ENCODE measurements at places on chromosomes 3 and 15.

DNA sequence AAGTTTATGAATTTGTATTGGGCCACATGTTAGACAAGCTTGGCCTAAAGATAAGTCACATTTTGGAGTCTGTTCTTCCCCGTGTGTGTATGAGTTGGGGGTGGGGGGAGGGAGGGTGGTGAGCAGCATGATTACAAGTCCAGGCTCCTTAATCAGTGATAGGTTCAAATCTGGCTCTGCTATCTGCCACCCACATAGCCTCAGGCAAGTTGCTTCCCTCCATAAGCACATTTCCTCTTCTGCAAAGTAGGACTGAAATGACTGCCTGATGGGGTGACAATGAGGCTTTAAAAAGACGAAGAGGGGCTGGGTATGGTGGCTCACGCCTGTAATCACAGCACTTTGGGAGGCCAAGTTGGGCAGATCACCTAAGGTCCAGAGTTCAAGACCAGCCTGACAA, 1.1 kb upstream of the SPATA12 start:
- no peak for DNase-seq

DNA sequence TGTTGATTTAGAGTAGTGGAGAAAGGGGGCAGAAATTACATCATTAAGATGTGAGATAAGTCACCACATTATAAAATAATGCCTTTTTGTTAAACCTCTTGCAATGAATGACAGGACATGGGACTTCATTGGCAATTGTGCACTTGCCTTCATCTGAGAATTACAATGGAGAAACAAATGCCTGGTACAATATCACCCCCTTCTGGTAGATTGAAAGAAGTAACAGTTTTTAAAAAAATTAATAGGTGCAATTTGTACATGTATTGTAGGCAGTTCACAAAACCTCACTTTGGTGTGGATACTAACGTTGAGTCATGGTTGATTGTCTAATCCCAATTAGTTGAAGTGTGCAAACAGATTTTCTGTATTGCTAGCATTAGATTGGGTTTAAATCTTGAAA, 4.6 kb upstream of the P2RY14 start:
- DNase-seq: no peak

DNA sequence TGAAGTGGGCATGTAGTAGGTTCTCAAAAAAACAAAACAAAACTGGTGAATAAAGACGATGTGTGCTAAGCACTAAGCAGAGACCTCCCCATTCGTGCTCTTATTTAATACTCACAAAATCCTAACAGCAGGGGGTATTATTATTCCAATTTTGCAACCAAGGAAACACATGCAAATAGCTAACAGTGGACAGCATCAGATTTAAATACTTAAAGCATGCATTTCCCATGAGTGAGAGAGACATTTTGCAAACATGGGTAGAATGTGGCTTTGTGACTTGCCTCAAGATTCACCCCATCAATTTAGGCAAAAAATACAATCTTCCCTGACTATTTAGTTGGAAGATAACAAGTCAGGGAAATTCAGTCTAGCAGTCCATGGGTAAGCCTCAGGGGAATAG, 946.2 kb upstream of the CFAP20DC start:
- DNase-seq: no peak

- DNase-seq: no peak
Observed at GRCh38 chr3:71062037-71062932, 521.2 kb downstream of the FOXP1 start.

GRCh38 chr3:21372316-21372715, 378.7 kb downstream of the ZNF385D start:
- DNase-seq: no peak

- DNase-seq: no peak
Observed at GRCh38 chr15:85473455-85473854, 93.1 kb downstream of the AKAP13 start.

- DNase-seq: no peak
Observed at GRCh38 chr3:169809230-169809795, 3.4 kb upstream of the LRRIQ4 start.

DNA sequence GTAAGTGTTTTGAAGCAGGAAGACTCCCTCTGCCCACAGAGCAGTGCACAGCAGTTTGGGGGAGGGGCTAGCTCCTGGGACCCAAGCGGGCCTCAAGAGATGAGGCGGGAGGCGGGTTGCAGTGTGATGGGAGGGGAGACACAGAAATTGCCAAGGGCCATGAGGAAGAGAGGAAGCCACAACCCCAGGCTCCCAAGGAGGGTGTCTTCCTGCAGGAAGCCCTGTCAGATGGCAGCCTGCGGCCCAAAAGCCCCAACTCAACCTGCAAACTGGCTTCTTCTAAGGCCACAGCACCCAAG, 7.3 kb upstream of the ISLR2 start:
- DNase-seq: no peak

DNA sequence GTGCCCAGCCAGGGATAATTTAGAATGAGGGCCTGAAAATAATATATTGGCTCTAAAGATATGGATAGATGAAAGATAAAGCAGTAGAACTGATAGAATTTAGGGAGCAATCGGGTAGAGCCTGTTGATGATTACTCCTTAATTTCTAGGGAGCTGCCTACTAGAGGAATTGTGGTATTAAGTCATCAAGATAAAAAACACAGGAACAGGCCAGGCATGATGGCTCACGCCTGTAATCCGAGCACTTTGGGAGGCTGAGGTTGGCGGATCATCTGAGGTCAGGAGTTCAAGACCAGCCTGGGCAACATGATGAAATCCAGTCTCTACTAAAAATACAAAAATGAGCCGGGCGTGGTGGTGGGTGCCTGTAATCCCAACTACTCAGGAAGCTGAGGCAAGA, 130.4 kb downstream of the PCCB start:
- no peak for DNase-seq

GRCh38 chr15:83955806-83956265, 279.7 kb upstream of the GOLGA6L4 start:
- DNase-seq: no peak

- no peak for DNase-seq
Observed at GRCh38 chr3:162626172-162626571, 1129.6 kb downstream of the OTOL1 start.

- DNase-seq: no peak
Observed at GRCh38 chr3:185924375-185924774, 13.4 kb downstream of the TRA2B start.

DNA sequence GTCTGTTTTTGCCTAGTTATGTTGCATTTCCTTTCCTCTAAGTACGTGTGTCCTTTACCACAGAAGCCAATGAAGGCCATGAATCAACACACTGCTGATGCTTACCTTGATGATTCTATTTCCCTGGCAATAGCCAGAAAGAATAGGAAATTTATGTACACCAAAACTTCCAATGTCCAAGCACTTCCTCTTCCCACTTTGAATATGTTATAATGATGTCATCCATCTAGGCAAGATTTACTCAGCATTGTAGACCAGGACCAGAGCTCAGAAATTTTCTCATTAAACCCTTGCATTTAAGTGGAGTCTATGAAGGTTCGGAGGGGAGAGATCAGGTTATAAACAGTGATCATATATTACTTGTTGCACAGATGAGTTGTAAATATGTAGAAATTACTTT, 126.0 kb downstream of the THRB start:
- DNase-seq: no peak

GRCh38 chr3:54856271-54856670, 71.6 kb downstream of the LRTM1 start:
- DNase-seq: no peak

DNA sequence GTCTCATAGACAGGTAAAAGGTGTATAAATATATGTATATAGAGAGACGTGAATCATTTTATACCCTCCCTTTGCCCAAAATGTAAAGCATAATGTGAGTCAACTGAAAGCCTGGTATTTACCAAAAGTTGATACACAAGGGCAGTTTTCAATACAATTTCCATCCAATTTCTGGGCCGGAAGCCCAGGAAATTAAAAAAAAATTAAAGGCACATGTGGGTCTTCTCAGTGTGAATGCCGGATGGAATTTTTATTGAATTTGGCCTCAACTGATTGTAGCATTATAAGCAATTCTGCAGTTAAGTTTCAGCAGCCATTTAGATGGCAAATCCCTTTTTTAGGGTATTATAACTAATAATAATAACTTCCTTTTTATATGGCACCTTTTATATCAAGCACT, 3.3 kb upstream of the CNTN3 start:
- DNase-seq: no peak

- DNase-seq: no peak
Observed at GRCh38 chr15:101024073-101024695, 105.0 kb downstream of the LRRK1 start.

DNA sequence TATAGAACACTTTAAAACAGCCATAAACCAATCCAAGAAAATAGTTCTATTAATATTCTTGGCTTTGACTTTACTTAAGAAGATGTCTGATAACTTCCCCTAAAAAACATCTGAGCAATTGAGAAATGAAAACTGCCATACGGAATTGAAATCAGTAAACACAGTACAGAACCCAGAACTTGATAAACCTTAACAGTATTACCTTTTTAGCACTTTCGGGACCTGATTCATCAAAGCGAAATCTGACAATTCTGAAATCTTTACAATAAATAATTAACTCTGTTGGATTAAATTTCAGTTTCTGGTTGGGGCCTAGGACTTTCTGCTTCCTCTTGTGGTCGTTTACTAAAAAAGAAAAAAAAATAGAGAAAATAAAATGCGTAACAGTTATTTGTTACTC, 17.3 kb downstream of the MTMR10 start:
- no peak for DNase-seq

- DNase-seq: no peak
Observed at GRCh38 chr3:447671-448070, 251.1 kb downstream of the CHL1 start.

DNA sequence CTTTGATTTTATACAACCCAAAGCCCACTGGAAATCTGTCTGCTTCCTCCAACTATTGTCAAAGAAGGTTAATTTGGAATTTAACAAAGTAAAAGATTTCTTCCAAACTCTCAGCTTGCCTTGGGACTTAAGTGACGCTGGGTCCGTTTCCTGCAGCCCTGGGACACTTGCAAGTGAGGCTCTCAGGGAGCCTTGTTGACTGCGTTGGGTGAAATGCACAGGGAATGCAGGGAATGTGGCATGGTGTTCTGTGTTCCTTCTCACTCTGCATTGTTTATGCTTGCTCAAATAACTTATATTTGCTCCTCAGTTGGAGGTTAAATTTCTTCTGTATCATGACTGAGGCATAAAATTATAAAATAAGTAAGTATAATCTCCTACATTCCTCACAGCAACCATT, 60.9 kb upstream of the TJP1 start:
- no peak for DNase-seq

- no peak for DNase-seq
Observed at GRCh38 chr15:57782731-57783130, 76.2 kb downstream of the POLR2M start.

DNA sequence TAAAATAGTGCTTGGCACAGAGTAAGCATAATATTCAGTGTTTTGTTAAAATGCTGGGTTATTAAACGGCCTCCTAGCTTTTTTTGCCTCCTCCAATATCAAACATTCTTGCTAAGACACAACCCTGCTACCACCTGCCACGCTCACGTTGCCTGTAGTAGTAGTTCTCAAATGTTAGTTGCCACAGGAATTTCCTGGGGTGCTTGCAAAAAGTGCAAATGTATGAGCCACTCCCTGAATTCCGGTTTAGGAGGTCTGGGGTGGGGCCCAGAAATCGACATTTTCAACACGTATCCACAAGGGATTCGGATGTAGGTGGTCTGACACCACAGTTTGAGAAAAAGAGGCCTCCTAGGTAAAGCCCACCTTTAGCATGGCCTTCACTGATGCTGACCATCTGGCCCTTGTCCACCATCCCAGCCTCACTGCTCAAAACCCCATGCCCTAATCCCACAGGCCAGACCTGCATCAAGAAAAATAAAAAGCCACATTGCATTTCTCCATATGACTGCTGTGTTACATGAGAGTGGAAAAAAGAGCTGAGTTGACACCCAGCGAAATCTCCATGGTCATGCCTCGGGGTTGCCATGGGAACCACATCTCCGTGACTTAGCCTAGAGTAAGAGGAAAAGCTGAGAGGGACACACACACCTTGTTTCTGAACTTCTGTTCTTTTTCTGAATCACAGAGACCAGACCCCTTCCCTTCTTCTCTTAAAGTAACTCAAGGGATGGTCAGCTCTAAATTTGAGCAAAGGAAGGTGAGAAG, 116.4 kb upstream of the HES1 start:
- DNase-seq: no peak

DNA sequence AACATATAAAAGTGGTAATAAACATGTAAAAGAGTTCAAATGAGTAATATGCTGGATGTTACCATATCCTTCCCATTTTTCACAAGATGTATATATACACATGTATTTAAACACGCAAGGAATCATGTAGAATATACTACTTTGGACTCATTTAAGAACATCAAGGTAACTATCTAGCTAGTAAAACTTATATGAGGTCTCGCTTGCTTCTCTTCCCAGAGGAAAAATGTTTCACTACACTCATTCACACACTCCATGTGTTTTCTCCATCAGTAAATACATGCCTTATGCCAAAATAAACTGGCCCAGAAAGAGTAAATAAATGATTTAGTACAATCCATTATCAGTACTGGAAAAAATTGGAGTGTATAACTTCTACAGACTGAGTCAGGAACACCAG, 229.2 kb upstream of the MME start:
- no peak for DNase-seq

- DNase-seq: peak; percentile 51
Observed at GRCh38 chr15:70763120-70763949, at the start of gene UACA. UACA (minus strand) TSS chr15:70763558; CDS start chr15:70763407, 151 bp downstream.

DNA sequence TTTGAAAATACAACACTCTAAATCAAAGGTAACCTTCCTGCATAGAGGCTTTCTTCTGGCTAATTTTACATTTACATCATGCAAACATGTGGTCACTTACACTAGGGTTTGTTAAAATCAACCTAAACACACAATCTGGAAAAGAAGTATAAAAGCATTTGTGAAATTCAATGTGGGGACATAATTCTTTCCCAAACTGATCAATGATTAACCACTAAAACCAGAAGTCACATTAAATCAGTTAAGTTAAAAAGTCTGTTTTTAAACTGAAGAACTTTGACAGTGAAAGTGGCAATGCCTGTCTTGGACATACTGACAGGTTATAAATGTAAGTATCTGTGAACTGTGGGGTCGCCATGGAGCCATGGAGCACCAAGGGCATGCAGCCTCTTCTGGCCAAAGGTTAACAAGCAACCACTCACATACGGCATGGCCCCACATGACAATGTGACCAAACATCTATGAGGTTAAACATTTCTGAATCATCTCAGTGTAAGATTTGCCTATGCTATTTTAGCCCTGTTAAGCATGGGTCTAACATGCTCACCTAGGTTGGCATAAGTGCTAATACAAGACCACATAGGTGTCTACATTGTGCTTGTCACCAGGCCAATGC, 278.2 kb downstream of the CTNNB1 start:
- DNase-seq: no peak

GRCh38 chr3:85662462-85662861, 703.7 kb downstream of the CADM2 start:
- DNase-seq: no peak

DNA sequence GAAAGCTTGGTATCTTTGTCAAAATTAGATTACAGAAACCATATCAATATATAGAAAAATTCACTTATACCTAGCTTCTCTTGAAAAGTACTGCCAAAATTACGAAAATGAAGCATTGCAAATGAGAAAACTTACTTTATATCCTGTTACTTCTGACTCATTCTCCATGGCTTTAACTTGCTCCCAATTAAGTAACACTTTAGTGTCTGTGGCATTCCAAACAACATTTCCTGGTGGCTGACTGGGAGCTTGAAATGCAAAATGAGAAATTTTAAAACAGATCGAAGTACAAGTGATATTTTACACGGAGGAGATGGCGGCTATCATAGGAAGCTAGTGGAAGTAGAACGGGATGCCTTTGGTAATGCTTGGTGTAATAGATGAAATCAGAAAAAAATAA, 347.3 kb downstream of the CNTN3 start:
- DNase-seq: no peak

Measured in activated T-cell treated with anti-CD3 and anti-CD28 coated beads for 4 hours (primary cell).